ENCODE measurements at places on chromosomes 6 and 20.

GRCh38 chr6:39223061-39223460 is 6.2 kb downstream of the KCNK5 start:
- no peak for DNase-seq

GRCh38 chr6:95244751-95245150 is 332.6 kb upstream of the MANEA start:
- DNase-seq: no peak

DNA sequence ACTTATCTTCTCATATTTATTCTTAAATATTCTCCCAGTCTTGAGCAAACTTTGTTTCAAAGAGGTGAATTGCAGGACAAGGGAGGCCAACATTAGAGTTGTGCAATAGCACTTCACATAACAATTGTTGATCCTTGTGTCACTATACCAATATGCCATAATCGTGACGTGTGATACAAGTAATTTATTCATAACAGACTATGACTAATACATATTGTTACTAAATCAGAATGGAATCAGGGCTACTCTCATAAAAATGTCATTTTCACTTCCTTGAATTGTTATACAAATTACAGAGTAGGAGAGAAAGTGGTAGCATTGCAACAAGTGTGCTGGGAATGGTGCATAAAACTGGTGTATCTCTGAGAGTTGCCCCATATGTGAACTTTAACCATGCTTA is 37.2 kb upstream of the PLCB1 start:
- DNase-seq: no peak

GRCh38 chr6:135939208-135939591 is 87.7 kb downstream of the PDE7B start:
- no peak for DNase-seq

GRCh38 chr20:44714701-44715498 is at the start of gene CCN5:
Gene CCN5, plus strand, starts transcription at chr20:44715369. Its CDS starts 22 bp downstream, at chr20:44715391.
- no peak for DNase-seq

DNA sequence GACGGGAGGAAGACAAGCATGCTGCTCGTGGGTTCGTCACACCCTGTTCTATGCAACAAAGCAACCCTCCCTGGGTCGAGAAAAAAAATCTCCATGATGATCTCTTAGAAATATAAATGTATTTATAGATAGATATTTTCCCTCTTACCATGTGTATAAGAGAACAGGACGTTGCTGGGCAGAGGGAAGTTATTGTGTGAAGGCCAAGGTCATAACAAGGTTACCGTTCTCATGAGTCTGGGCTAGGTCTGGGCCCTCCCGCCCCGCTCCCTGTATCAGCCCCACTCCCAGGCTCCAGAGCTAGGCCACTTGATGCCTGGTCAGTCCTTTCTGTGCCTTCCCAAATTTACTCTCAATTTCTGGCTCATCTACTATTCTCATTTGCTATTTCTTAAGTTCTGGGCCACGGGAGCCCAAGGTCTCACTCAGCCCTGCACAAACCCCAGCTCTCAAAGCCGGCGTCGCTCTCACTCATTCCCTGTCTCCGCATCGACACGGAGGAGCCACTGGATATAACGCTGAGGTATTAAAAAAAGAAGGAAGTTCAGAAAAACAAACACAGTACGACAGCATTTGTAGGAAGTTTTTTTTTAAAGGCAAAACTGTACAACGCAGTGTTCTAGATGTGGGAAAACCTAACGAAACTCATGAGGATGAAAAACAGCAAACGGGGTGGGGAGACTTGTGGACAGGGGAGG is 96.8 kb downstream of the PSMG4 start:
- DNase-seq: no peak

GRCh38 chr6:8392569-8392968 is 42.8 kb downstream of the SLC35B3 start:
- no peak for DNase-seq

- no peak for DNase-seq
Measured at GRCh38 chr6:157548635-157549467, 167.9 kb downstream of the ZDHHC14 start.

Data from AG04449 (cell line).